GM06990 (cell line): ENCODE measurements at places on chromosomes 6 and 20.
A peak's percentile ranks its signal among the peaks of the same experiment; 100 is the strongest.

DNA sequence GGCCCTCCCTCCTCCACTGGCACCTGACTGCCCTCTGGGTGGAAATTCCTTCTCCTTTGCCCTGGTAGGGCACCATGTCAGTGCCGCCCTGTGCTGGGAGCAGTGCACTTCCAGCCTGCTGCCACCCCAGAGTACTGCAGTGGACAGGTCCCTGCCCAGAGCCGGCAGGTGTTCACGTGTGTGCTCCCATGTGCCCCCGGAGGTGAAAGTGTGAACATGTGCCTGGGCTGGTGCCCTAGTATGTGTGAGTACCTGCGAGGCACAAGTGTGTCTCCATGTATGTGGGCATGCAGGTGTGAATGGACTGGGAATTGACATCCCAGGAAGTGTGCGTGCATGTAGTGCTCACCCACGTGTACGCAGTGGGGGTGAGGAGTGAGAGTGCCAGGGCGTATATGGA is 29.4 kb downstream of the SDCBP2 start:
- DNase-seq, result no peak

DNA sequence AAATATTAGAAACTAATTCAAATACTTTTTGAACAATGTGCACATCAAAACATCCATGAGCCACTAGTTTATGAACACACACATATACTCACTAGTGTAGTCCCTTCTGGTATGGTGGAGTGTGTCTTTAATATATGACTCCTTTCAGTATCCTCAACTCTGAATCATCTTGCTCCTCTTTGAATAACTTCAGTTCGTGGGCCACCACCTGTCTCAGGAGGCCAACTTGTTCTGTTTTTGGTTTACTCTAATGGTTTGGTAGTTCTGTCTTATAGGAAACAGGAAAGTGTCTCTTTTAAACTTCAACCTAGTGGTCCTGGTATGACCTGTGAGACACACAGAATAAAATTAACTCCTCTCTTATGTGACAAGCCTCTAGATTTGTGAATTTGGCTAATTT is 55.6 kb downstream of the ZNF292 start:
- DNase-seq, result no peak

DNA sequence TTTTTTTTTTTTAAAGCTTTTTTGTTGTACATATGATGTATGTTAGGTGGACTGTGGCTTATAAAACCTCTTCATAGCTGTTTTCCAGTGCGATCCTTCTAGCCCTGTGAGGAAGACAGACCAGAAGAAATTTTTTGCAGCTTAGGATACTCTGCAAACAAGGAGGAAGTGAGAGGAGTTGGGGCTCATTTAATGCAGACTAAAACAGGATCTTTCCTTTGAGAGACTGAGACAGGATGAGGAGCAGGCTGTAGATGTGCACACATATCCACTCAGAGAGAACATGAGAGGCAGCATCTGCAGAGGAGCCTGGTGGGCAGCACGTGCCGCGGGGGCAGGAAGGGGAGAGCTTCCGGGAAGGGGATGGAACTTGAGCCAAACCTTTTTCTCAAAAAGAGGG is 45.7 kb downstream of the PPARD start:
- DNase-seq, result no peak

DNA sequence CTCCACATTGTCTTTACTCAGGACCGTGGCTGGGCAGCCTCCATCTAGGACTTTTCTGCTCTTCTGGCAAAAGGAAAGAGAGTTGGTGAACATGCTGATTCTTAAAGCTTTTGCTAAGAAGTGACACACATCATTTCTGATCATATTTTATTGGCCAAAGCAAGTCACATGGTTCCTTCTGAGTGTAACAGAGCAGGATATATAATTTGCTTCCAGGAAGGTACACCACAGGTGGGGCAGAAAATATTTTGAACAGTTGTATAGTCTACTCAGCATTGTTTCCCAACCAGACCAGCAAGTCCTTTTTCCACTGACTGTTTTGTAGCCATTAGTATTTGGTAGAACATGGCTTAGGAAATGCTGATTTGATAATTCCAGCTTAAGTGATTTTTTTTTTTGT is 73.5 kb downstream of the AKAP7 start:
- no peak for DNase-seq

GRCh38 chr20:63360850-63361518 is at the start of gene CHRNA4:
Gene CHRNA4 (minus strand): TSS chr20:63361349. CDS start chr20:63361165, 184 bp downstream.
- no peak for DNase-seq

- DNase-seq, result no peak
These were observed 23.4 kb downstream of the CEP162 start for GRCh38 chr6:84204011-84204410.

GRCh38 chr20:44402391-44403193 is 47.1 kb downstream of the HNF4A start:
- DNase-seq, result no peak

- DNase-seq, result no peak
These were observed 197.5 kb downstream of the BCKDHB start for GRCh38 chr6:80304014-80304413.

DNA sequence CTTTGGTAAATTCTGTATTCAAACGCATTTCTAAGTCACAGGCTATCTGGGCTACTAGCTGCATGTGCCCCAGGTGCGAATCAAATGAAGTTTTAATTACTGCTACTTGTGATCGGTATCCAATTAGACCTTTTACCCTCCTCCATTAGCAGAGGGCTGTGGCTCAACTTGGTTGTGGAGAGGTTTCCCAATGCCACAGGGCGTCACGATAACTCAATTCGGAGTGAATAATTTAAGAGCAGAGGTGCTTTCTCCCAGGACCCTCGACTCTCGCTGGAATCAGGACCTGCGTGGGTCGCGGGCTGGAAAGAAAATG is 640 bp downstream of the SAYSD1 start:
- DNase-seq, result no peak

DNA sequence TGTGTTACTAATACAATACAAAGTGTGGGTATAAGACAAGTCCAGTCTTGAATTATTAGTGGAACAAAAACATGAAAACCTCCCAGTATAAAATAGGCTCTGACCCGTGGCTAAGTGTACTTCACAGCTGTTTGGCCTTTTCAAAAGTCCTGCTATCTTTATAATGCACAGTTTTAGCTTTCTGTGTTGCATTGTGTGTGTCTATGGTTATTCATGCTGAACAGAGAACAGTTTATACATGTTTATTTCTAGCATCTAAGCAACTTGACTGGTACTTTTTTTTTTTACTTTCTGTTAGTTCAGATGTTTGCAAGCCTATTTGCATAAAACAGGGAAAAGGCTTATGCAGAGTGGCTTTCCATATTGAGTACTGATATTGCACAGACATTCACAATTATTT is 119.2 kb upstream of the CCN2 start:
- no peak for DNase-seq

GRCh38 chr6:103198386-103198785 is 1661.3 kb downstream of the HACE1 start:
- DNase-seq, result no peak

DNA sequence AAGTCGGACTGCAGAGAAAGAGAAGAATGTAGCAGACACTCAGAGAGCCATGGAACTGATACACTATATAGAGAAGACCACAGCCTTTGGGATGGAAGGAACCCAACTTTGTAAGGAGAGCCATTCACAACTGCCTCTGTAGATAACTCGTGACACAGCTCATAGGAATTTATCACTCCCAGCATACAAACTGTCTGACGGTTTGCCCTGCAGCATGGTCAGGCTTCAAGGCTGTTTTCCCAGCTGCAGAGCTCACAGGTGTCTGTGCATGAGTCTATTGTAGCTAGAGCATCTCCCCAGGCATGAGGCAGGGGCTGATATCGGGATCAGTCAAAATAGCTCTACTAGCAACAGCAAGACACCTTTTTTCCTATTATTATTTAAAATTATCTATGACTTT is 130.5 kb upstream of the DTNBP1 start:
- no peak for DNase-seq

DNA sequence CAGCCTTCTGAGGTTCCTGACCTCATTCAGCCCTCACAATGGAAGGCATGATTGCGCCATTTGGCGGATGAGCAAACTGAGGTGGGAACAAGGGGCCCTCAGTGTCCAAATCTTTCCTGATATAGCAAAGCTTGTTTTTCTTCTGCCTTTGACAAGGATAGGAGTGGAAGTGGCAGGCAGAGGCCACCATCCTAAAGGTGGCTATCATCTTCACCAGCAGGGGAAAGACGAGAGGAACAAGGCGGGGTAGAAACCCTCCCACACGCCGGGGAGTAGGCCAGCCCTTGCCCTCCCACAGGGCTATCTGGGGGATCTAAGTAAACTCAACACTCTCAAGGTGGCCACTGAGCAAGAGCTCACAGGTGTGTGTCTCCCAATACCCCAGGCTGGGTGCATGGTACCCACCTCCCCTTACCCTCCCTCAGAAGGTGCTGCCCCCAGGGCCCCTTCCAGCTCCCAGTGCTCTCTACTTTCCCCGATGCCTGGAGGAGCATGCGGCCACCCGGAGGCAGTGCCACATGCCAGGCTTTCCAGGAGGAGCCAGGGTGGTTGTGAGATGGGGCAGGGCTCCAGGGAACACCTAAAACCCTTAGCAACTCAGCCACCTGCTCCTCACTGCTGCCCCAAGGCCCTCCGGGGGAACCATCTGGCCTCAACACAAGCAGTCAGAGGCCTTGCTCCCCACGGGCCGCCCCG is 11.2 kb downstream of the SPDEF start:
- no peak for DNase-seq

- no peak for DNase-seq
These were observed 53.6 kb upstream of the BHLHE23 start for GRCh38 chr20:63060057-63060991.

- no peak for DNase-seq
These were observed 125.4 kb upstream of the SAMD5 start for GRCh38 chr6:147382945-147383554.

DNA sequence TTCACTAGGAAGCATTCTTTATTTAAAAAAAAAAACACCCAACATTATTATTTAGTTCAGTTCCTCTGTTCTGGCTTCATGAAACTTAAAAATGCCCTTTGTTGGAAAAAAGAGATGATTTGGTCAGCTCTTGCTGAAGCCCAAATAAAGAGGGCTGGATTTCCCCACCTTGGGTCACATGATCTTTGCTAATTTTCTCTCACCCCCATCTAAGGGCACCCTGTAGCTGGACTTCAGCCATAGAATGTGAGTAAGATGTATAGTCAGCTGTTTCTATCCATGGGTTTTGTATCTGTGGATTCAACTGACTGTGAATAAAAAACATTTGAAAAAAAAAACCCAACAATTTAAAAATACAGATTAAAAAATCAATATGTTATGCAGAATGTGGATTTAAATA is 213.9 kb upstream of the SULF2 start:
- DNase-seq, result no peak

DNA sequence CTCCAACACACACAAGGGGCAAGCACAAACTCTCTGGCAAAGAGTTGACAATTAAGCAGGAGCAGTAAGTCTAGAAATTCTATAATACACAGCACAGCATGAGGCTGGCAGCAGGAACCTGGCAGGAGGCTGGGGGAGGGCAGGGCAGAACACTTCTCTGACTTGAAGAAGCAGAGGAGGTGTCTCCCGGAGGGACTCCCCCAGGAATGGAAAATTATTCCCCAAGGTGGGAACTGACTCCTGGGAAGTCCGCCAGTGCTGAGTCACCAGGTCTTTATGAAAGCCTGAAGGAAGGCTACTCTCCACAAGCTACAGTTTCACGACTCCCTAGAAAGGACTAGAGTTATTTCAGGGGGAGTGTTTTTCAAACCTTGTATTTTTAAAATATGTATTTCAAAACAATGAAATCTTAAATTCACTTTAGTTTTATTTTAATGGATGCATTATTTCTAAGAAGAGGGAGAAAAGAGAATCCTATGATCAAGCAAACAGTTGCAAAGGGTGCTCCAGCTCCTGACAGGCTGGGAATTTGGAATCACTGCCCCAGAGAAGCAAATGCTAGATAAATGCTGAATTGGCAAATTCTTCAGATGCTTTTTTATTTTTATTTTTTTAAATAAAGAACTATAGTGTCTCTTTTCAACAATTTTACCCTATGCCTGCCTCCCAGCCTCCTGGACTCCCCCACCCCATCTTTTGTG is 192.8 kb downstream of the LY86 start:
- no peak for DNase-seq

- DNase-seq, result no peak
These were observed 24.4 kb downstream of the UQCC1 start for GRCh38 chr20:35387334-35387733.

DNA sequence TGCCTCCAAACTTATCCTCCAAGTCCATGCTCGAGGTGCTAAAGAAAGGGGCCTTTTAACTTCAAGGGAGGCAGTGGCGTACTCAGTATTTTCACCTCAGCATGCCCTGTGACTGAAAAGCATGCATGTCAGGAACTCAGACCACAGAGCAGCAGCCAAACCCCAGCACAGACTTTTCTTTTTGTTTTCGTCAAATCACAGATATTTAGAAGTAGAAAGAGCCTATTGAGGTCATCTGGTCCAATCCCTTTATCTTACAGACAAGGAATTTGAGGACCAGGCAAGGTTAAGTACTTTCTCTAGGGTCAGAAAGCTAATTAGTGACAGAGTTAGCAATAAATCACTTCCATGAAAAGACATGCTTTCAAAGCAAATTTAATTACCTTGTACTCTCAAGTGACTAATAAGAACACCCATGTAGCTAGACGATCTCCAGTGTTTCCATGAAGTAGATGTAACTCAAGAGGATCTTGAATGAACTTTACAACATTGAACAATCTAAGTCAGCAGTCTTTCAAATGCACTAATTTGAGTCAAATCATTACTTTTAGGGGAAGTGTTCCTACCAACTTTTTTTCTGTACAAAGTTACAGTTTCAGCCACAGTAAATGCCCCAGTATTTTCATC is 35.9 kb downstream of the MOXD1 start:
- peak; percentile 64 for DNase-seq

DNA sequence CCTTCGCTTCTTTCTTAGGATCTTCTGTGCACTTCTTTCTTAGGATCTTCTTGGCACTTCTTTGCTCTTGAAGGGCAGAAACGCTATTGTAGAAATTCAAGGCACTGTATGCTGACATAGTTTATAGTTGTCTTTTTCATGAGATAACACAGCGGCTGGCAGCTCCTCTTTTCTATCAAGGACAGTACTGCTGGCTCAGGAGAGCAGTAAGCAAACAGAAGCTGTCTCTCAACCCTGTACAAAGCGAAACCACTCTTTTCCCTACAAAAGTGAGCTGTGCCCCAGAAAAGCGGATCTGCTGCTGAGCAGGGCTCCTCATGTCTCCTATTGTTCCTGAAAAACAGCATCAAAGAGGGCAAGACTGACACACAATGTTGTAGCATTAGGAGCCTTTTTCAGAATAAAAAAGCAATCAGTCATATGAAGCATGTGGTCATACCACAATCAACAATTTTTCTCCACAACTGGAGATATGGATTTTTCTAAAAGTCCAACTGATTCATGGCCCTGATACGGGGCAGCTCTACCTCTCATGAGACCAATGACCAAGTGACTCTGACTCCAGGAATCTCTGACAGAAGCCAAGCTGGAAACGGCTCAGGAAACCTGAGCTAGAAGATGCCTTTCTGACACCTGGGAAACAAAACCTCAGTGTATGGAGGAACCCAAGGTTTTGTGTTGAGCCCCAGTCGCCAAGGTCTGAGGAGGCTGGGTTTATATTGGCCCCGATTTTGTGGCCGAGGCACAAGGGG is 255.9 kb downstream of the ESR1 start:
- no peak for DNase-seq

GRCh38 chr20:62511300-62511914 is 35.6 kb upstream of the GATA5 start:
- DNase-seq, result no peak

GRCh38 chr20:17860301-17861197 is 108.0 kb downstream of the SNX5 start:
- DNase-seq, result no peak

- no peak for DNase-seq
These were observed 39.6 kb downstream of the HLA-F start for GRCh38 chr6:29762781-29763214.

GRCh38 chr6:12865671-12866181 is 149.2 kb downstream of the PHACTR1 start:
- no peak for DNase-seq

GRCh38 chr6:32816746-32817204 is at the start of gene HLA-DOB:
Gene HLA-DOB (minus strand): TSS chr6:32817002. CDS start chr6:32816951, 51 bp downstream.
- peak; percentile 59 for DNase-seq
